ENCODE measurements at places on chromosomes 3 and 15. TPM values are rescaled to one million over a fixed set of nuclear protein-coding genes. Genes with fewer than 3 reads are reported as not detected.

CSPG4 gene
- 252 TPM for total RNA-seq

- no peak overlapping the region for H3K27ac ChIP-seq
- no peaks in the 10 kb centered on the region for H3K27me3 ChIP-seq
- no peaks in the 10 kb centered on the region for H3K4me1 ChIP-seq
- H3K4me3 ChIP-seq: no peak overlapping the region
Observed at GRCh38 chr3:23019596-23020300, 183.4 kb upstream of the UBE2E2 start.

MKRN2OS gene
- total RNA-seq: not detected

DNA sequence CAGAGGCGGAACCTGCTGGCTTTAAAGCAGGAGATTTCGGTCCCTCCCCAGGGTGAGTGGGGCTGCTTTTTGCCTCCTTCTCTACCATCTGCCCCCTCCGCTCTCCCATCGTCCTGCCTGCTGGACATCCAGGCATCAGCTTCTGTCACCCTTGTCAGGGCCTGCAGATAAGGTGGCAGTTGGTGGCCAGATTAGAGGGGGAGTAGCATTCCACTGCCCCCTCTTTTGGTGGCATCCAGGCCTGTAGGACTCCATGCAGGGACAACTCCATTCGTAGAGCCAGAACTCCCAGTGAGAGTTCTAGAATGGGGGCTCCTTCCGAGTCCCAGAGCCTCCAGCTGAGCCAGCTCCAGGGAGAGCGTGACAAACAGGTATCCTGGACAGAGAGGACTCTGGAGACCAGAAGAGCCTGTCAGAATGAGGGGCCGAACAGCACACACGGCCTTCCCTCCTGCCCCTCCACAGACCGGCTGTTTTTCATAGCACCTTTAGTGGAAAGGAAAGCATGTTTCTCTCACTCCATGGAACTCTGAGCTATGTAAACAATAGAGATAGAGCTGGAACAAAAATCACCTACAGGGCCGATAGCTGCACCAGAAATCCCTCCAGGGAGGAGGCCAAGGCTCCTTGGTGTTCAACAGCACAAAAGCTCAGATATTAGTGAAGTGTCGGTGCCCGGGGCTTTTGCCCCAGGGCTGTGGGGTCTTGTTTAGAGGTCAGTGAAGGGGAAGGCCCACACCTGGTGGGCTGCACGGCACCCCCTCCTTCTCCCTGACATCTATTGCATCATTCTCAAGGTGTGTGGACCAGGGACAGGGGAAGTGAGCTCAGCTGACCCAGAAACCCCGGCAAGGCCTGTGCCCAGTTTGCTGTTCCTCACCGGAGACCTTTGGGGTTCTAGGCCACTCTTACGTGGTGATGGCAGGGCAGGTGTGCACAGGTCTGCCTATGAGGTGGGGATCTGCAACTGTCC lies 34.2 kb downstream of the MAGEF1 start:
- no peaks in the 10 kb centered on the region for H3K27me3 ChIP-seq
- H3K4me3 ChIP-seq: no peak overlapping the region
- H3K27ac ChIP-seq: no peak overlapping the region
- peaks cover 6% of the 10 kb centered on the region for H3K4me1 ChIP-seq
- no peak for DNase-seq

GRCh38 chr15:78663703-78664102 lies 22.7 kb upstream of the CHRNB4 start:
- no peak for DNase-seq
- H3K4me3 ChIP-seq: no peak overlapping the region
- no peak overlapping the region for H3K27ac ChIP-seq
- H3K36me3 ChIP-seq: no peaks in the 10 kb centered on the region
